ENCODE measurements at places on chromosomes 3 and 15.

DNA sequence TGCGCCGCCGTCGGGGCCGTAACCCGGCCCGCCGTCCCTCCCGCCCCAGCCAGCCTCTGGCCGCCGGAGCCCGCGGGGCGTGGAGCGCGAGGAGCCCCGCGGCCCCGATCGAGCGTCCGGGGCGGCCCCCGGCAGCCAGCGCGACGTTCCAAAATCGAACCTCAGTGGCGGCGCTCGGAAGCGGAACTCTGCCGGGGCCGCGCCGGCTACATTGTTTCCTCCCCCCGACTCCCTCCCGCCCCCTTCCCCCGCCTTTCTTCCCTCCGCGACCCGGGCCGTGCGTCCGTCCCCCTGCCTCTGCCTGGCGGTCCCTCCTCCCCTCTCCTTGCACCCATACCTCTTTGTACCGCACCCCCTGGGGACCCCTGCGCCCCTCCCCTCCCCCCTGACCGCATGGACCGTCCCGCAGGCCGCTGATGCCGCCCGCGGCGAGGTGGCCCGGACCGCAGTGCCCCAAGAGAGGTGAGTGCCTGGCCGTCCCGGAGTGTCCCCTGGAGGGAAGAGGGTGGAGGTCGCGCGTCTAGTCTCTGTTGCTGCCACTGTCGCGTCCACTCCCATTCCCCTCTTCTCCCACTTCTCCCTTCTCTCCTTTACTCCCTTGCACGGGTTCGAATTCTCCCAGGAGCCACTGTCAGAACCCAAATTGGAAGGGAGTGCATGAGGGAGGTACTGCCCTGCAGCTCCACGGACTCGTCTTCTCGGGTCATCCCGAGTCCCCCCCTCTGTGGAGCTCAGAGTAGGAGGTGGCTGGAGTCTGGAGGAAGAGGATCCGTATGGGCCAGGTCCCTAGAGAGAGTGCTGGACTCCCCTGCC, 585 bp downstream of the CSK start:
- DNase-seq = no peak

- no peak for DNase-seq
These were observed 118.5 kb upstream of the EPHA3 start for GRCh38 chr3:88988906-88989305.

DNA sequence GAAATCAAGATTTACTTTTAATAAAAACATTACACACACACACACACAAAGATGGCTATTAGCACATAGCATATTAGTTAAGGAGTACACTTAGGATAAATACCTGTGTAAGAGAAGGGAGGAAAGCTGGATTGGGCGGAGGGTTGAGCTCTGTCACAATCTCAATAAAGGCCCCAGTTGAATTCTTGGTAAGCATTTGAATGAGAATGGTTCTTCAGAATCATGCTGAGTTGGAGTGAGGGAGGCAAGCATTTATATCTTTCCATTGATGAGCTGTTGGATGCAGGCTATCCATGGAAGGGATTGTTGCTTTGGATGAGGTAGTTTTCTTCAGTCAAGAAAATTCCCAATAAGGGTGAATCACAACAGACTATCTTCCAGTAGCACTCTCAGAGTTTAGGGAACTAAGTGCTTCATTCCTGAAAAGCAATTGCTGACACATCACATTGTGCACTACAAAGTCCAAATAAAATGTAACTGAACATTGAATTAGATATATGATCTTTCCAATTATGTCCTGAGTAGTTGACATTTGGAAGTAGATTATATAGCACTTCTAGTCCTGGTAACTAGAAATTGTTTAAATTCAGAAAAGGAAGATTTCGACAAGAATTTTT, 95.7 kb downstream of the SUCNR1 start:
- no peak for DNase-seq

DNA sequence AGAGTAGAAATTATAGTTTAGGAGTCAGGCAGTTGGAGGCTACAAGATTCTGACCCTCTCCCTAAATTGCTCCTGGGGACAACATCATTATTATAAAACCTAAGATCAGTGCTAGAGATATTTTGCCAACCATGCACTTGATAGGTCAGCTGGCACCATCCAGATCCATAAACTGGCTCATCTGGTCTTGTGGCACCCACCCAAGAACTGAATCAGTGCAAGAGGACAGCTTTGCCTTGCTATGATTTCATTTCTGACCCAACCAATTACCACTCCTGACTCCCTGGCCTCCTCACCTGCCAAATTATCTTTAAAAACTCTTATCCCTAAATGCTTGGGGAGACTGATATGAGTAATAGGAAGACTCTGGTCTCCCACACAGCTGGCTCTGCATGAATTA, 461.1 kb upstream of the TGFBR2 start:
- no peak for DNase-seq

DNA sequence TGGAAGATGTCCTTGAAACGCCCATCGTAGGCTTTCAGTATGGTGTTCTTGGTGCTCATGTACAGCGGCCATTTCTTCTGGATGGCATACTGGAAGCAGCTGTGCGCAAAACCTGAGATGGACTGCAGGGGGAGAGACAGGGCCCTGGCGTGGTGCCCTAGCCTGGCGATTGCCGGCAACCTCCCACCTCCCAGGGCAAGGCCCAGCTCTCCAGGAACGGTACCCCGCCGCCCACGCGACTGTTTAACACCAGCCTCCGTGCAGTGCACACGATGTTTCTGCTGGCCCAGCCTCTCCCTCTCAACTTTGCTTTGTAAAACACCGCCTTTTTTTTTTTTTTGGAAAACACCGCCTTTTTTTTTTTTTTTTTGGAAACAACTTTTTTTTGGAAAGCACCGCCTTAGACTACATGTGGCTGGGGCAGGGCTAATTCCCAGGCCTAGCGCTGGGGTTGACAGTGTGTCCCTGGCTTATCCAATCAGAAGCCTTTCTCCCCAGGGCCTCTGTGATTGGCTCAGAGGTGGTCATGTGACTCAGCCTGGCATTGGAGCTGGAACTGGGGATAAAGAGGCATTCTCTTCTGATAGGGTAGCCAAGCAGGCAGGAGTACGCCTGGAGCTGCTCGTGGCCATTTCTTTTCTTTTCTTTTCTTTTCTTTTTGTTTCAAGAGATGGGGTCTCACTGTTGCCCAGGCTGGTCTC, 14.7 kb downstream of the IDH2 start:
- DNase-seq = no peak

Measured in NCI-H1048 (cell line).